Kidney glomerular epithelial cell (primary cell): ENCODE measurements at places on chromosomes 16 and 17.

GRCh38 chr17:64938925-64939474, 19.7 kb upstream of the LRRC37A3 start:
- no peak for DNase-seq

- DNase-seq: no peak
Measured at GRCh38 chr17:72175263-72175662, 54.4 kb downstream of the SOX9 start.

GRCh38 chr16:1884155-1884760, 12.3 kb upstream of the MEIOB start:
- no peak for DNase-seq

DNA sequence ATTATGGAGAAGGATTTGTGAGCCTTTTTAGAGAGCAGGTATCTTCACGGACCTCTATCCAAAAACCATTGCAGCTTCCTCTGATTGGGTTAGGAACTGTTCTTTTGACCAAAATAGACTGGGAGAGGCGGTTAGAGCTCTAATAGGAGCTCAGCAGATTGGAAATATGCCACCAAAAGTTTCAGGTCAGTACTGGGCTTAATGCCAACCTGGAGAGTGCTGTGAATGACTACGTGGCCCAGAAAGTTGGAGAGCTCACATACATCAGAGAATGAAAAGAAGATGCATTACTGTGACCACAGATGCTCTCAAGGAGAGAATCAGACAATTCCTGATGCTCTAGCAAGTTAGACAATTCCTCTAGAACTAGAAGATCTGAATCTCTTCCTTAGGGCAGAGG, 86.5 kb downstream of the ABCA8 start:
- DNase-seq: no peak
